ENCODE measurements at places on chromosomes 5 and 9.

DNA sequence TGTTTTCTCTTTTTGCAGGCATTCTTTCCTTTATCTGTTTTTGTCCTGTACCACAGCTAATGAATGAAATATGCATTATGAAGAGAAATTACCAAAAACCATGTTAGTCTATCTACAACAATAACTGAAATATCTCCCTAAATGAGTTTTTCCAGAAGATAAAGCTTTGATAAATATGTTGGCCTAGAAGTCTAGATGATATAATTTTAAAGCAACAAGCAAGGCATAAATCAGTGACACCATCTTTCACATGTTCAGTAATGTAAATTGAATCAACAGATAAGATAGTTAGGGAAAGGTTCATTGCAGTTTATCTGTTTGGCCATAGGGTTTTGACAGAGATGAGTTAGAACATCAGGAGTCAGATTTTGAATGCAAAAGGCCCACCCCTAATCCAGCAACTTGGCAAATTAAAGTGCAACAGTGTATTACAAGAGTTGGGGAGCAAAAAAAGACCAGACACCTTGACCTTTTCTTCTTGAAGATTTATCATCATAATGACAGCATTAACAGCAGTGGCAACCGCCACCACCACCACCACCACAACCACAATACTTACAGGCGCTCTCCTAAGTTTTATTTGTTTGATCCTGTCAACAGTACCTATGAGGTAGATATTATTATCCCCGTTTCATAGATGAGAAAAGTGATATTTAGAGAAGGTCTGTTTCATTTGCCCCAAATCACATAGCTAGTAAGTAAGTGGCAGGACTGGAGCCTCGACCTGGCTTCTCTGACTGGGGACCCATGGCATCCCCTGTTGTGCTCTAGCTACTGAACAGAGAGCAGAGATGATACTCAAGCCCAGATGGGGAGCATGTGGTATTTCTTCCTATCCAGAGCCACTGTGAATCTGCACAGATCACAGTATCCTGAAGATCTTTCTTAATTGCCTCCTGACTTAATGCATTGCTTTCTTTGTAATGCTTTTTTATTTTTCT is 122.8 kb upstream of the DHFR start:
- no peak for DNase-seq

DNA sequence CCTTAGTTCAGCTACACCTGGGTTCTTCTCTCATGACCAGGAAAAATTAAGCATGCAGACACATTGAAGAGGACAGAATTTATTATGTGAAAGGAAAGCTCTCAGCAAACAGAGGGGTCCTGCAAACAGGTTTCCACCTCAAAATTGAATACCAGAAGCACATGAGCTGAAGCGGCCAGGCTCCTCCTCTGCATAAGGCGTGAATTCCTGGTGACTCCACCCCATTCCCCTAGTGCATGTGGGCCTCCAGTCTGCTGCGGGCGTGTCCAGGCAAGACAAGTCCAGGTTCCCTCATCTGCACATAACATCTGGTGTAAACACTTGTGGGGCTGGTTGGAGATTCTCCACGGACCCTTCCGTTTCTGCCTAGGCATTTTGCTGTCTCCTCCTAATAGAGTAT is 1156.4 kb downstream of the FOXD4L5 start:
- no peak for DNase-seq

- DNase-seq, result no peak
Measured at GRCh38 chr5:148913985-148914431, 87.6 kb downstream of the ADRB2 start.

GRCh38 chr5:16687898-16688297 is 71.1 kb upstream of the RETREG1 start:
- no peak for DNase-seq

DNA sequence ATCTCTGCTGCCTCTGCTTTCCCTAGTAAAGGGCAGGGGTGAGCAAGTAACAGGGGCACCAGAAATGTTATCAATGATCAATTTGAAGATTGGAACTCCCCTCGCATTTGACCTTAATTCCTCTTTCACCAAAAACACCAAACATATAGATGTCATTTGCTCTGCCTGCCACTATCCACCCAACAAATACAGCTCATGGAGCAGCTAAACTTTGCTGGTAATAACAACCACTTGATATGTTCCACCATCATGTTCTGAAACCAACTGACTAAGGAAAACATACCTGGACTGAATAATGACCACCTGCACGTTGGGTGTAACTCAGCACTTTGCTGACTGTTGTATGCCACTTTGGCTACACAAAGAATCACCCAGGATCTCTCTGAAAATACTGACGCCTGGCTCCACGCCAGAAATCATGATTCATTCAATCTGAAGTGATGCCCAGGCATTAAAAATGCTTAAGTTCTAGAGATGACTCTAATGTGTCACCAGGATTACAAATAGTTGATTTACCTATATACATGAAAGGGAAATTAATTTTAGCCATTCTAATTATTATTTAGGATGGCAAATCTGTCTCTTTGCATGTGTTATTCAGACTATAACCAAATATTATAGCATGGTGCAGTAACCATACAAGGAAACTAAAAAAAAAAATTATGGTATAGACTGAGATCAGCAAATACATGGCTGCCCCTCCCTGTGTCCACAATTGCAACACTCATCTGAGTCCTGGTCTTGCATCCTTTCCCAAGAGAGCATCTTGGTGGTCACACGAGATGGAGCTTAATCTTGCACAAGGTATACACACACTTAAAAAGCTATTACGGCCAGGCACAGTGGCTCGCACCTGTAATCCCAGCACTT is 43.1 kb upstream of the TTC39B start:
- peak; percentile 19 for DNase-seq

GRCh38 chr9:121743441-121744001 is 92.1 kb downstream of the DAB2IP start:
- no peak for DNase-seq

DNA sequence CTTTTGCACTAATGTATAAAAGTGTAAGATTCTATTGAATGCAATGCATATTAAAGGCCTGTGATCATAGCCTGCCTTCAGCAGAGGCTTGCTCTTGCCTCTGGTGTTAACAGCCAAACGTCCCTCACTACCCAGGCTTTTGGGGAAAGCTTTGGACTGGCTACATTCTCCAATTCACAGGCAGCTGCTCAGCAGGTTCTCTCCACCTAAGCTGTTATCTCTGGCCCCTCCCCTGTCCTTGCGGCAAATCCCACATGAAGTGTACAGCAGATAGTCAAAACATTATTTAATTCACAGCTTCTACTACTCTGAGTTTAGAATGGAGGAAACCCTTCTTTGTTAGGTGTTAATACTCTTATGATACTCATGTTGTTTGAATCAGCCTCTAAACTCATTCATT is 45.9 kb upstream of the GADD45G start:
- no peak for DNase-seq

DNA sequence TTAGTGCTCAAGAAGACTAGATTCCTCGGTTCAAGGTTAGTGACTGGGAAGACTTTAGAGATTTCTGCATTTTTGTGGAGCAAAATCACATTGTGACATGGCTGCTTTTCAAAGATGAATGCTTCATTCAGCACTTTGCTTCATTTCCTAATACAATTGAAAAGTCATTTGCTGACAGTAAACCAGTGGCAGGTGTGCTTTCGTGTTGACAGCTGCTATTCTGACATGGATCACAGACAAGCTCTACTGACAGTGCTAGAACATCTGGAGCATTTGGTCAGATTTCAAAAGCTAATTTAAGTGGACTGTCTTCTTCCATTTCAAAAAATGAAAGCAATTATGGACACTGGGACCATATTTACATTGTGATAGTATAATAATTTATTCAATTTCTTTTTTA is 1060.1 kb downstream of the PTPRD start:
- DNase-seq, result no peak

GRCh38 chr5:135565266-135565665 is 13.5 kb downstream of the CXCL14 start:
- no peak for DNase-seq

GRCh38 chr9:19255112-19255511 is 24.6 kb downstream of the DENND4C start:
- no peak for DNase-seq

Measured in stimulated activated CD4-positive, alpha-beta T cell treated with anti-CD3 and anti-CD28 coated beads, Interleukin-15, amount 100 ng/mL, for 24 hours (primary cell).